Thoracic aorta endothelial cell (primary cell): ENCODE measurements at places on chromosomes 7 and 10. TPM values are rescaled to one million over a fixed set of nuclear protein-coding genes. Genes with fewer than 3 reads are reported as not detected.

The GRM3 gene
- total RNA-seq, result not detected in 2 replicates

The RPEL1 gene
- 0.07 and 0.27 TPM in 2 replicates for total RNA-seq

The RTKN2 gene
- total RNA-seq, result 0.80 and 7.5 TPM in 2 replicates

The PLEKHA8 gene
- 22.7 and 26.7 TPM in 2 replicates for total RNA-seq

The STEAP1B gene
- 67.3 and 112 TPM in 2 replicates for total RNA-seq

The CYP2C18 gene
- total RNA-seq, result not detected in 2 replicates

The C10orf143 gene
- 0.57 TPM in 1 of 2 replicates, not detected in the other for total RNA-seq

The TAS2R3 gene
- total RNA-seq, result 1.4 and 1.7 TPM in 2 replicates

The AP1S1 gene
- 96.4 and 116 TPM in 2 replicates for total RNA-seq

The BAIAP2L1 gene
- total RNA-seq, result 0.22 and 0.27 TPM in 2 replicates

The CASP2 gene
- 20.1 and 26.9 TPM in 2 replicates for total RNA-seq

The NXPH1 gene
- not detected in 2 replicates for total RNA-seq

The ESYT2 gene
- total RNA-seq, result 71.5 and 71.9 TPM in 2 replicates

The SLC26A4 gene
- 1.7 and 2.0 TPM in 2 replicates for total RNA-seq

The TRIM74 gene
- 0.14 TPM in 1 of 2 replicates, not detected in the other for total RNA-seq

The FOXI2 gene
- total RNA-seq, result not detected in 2 replicates

The FERD3L gene
- not detected in 2 replicates for total RNA-seq

The HMX2 gene
- not detected in 2 replicates for total RNA-seq

The PNLIPRP2 gene
- total RNA-seq, result not detected in 2 replicates

The DNAJC1 gene
- total RNA-seq, result 32.4 and 33.0 TPM in 2 replicates

The SEC61A2 gene
- total RNA-seq, result 6.6 and 10.8 TPM in 2 replicates

The TEX36 gene
- total RNA-seq, result not detected in 2 replicates

The ZNF425 gene
- total RNA-seq, result 1.0 and 1.2 TPM in 2 replicates

The CPXM2 gene
- 4.7 and 13.5 TPM in 2 replicates for total RNA-seq

The TPK1 gene
- 17.3 and 18.2 TPM in 2 replicates for total RNA-seq

The NRP1 gene
- total RNA-seq, result 281 and 335 TPM in 2 replicates

The TRIM73 gene
- 0.43 and 0.66 TPM in 2 replicates for total RNA-seq
